Lung microvascular endothelial cell (primary cell): ENCODE measurements at places on chromosomes 3 and 15. TPM values are rescaled to one million over a fixed set of nuclear protein-coding genes. Genes with fewer than 3 reads are reported as not detected.

- DNase-seq, result no peak
Measured at GRCh38 chr15:45794712-45795439, 160.0 kb downstream of the SQOR start.

- peak; percentile 35 for DNase-seq
Measured at GRCh38 chr3:113947372-113948014, at the start of gene ZDHHC23. ZDHHC23 (plus strand) TSS chr3:113948013; CDS start chr3:113948803, 790 bp downstream.

PRRT3 gene
- 0.44 and 0.60 TPM in 2 replicates for total RNA-seq

SLC25A26 gene
- total RNA-seq, result 11.9 and 14.6 TPM in 2 replicates

DNA sequence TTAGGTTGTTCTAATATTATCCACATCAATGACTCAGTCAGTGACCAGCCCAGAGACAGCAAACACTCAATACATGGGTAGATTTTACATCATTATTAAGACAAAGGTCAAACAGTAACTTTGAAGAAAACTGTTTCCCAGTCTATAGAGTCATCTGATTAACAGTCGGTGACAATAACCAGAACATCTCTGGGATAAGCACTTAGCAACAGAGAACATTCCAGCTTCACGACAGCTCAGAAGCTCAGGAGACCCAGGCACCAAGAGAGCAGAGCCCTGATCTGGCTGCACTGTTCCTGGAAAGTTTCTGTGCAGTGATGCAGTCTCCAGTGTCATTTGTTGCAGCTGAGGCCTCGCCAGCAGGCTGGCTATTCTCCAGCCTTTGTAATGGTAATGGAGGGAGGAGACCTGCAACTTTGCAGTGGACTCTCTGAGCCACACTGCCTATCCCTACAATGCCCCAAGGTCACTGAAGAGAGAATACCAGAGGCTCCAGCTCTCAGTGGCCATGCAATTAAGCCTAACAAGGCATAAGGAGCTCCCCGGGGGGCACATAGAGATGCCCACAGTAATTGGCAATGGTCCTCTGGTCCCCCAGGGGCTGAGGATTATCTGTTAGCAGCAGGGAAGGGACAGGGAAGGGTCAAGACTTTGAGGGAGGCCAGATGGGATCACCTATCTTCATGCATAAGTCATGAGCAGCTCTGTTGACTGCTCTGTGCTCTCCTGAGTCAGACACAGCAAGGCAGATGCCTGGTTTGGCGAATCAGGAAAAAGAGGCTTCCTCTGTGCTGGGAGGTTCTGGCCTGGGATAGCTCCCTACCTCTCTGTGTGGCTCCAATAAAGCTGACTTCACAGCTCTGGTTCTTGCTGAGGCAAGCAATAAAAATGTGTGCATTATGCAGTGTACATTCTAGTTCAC lies 163.6 kb downstream of the CTNNB1 start:
- no peak for DNase-seq

GRCh38 chr15:64009798-64010261 lies 36.5 kb downstream of the DAPK2 start:
- no peak for DNase-seq

DNA sequence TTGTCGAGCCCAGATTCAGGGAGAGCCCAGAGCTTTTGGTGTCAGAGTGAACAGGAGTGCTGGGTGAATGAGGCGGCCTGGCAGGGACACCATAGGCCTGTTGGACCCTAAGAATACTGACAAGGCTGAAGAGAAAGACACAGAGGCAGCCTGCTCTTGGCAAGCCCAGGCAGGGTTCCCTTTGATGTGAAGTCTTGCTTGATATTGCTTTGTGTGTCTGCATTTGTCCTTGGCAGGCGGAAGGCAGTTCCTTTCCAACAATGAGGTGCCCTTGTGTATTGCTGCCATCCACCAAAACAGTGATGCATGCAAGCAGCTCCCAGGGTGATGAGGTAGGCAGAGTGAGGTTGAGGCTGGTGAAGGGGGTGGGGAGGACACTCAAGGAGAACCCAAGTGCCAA lies 152.7 kb upstream of the TSC22D2 start:
- no peak for DNase-seq

WNT5A gene
- total RNA-seq, result 1.6 and 2.0 TPM in 2 replicates

- DNase-seq, result no peak
Measured at GRCh38 chr3:33083958-33084357, 13.0 kb downstream of the GLB1 start.

GRCh38 chr3:127092776-127093175 lies 100.2 kb upstream of the PRR23E start:
- DNase-seq, result no peak

GRCh38 chr15:73727330-73727976 lies 25.7 kb downstream of the INSYN1 start:
- DNase-seq, result no peak

DNA sequence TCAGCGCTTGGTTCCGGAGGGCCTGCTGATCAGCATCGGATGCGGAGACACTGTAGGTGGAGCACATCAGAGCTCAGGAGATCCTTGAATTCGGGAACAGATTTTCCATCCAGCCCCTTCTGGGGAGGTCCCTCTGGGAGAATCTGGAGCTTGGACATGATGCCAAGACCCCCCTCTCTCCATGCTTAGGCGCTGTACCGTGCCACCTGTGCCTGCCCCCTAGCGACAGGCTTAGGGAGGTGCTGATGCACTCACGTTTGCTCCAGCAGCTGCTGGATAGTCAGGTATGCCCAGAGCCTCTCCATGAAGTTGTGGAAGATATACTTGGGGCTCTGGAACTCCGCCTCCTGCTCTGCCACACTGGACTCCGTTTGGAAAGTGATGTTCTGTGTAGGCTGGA lies 9.7 kb downstream of the ITIH4 start:
- peak; percentile 37 for DNase-seq

GRCh38 chr3:54649551-54649950 lies 278.3 kb downstream of the LRTM1 start:
- no peak for DNase-seq

MON1A gene
- total RNA-seq, result 5.7 and 7.9 TPM in 2 replicates

ATP8B4 gene
- 0.44 and 3.6 TPM in 2 replicates for total RNA-seq

SLC28A2 gene
- not detected in 2 replicates for total RNA-seq

POLQ gene
- total RNA-seq, result 0.99 and 2.4 TPM in 2 replicates

- DNase-seq, result peak; percentile 91
Measured at GRCh38 chr3:69008980-69009379, 4.5 kb downstream of the EOGT start.

SH3GL3 gene
- under 0.01 TPM in 1 of 2 replicates, not detected in the other for total RNA-seq

- DNase-seq, result no peak
Measured at GRCh38 chr15:97736748-97737147, 223.8 kb upstream of the ARRDC4 start.

FANCD2OS gene
- total RNA-seq, result not detected in 2 replicates

DNA sequence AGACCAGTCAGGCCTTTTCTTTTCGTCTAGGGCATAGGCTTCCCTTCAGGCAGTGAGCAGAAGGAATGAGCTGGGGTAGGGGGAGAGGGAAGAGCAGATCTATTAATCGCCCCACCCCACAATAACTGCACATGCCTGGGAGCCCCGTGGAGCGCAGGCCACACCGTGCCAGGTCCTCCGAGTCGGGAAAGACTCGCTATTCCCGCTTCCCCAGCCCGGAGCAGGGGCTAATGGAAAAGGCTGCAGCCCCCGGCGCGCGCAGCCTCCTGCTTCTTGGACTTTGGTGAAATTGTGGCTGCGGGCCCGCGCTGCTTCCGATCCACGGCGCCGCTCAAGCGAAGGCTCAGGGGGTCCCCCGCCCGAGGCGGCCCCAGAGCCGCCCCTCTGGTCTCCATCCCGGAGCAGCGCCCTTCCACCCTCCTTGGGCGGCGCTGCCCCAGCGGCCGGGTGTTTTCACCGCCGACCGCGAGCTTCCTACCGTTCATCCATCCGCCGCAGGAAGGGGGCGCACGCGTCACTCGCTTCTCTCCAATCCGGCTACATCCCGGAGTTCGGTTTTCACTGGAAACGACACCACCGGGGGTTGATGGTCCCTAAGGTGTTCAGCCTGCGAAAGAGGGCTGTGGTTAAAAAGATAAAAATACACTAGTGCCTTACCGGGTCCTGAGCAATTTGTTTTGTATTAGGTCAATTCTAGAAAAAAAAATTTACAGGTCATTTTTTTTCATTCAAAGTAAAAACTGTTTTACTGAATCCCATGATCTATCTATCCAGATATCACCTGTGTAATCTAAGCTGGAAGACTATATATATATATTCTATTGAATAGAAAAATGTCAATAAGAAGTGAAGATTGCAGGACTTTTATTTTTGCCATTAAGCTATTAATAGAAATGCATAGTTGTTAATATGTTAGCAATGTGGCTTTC lies 4.4 kb upstream of the SYNM start:
- DNase-seq, result peak; percentile 71

TGM4 gene
- under 0.01 TPM in 1 of 2 replicates, not detected in the other for total RNA-seq

- no peak for DNase-seq
Measured at GRCh38 chr15:82895983-82896382, 56.5 kb downstream of the HOMER2 start.

PLIN1 gene
- total RNA-seq, result under 0.01 TPM in 1 of 2 replicates, not detected in the other

- DNase-seq, result no peak
Measured at GRCh38 chr3:1275495-1275894, 182.7 kb downstream of the CNTN6 start.

DNA sequence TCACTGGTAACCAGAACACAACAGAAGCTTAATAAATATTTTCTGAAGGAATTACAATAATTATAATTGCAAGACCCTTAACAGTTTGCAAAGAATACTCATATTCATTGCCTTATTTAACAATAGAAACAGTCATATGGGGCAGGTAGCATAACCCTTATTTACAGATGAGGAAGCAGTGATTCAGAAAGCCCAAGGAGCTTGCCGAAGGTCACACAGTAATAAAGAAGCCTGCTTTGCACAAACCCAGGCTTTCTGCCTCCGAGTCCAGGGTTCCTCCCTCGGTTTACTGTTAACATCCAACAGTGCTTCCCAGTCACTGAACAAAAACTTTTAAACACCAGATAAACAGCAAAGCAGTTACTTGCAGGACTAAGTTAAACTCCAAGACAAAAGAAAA lies 35.3 kb downstream of the SRGAP3 start:
- DNase-seq, result no peak

DNA sequence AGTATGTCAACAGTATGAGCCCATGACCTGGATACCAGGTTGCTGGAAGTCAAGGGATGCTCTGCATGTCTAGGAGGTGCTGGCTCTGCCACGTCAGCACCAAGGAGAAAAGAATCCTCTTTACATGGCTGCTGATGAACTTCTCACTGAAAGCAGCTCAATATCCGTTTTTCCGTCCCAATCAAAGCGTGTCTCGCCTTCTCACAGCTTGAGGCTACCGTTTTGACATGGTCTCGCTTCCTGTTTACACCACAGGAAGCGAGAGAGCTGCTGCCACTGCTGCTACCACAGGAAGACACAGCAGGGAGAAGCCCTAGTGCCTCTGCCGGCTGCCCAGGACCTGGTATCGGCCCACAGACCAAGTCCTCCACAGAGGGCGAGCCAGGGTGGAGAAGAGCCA lies 27.3 kb downstream of the STARD5 start:
- DNase-seq, result peak; percentile 73

DNA sequence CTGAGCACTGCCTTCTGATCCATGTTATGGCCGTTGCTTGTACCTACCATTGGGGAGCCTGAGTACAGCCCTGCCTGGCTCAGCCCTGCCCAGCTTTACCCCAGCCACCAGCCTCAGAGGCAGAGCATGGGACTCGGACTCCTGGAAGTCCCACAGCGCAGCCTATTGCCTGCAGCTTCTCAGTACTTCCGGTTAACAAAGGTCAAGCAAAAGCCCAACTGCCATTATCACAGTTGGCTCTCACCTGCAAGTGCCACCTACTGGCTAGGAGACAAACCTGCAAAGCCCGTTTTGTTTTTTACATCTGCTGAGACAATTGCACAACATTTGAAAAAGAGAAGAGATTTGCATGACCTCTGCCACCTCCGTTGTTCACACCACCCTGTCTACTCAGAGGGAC lies 1081.7 kb downstream of the NAALADL2 start:
- no peak for DNase-seq
